Stimulated activated naive CD4-positive, alpha-beta T cell treated with Interleukin-2 at 50 U/mL for 16 hours (primary cell): ENCODE measurements at places on chromosomes 11 and 22.

GRCh38 chr11:60869451-60869825 is 2.1 kb downstream of the ZP1 start:
- DNase-seq, result no peak

DNA sequence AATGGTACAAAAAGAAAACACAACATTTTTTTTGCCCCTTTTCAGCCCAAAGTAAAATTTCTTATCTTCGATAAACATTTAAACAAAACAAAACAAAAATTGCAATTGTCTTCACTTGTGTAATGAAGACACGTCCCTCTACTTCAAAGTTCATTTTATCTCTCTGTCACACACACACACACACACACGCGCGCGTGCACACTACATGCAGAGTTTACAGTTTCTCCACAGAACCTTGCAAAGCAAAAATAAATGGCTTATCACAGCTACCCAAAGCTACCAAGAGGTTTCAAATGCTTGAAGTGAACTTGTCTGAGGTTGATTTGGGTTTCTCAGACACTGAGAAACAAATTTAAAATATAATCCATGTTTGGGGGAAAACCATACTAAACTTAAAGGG is 72.3 kb downstream of the ETS1 start:
- DNase-seq, result no peak

DNA sequence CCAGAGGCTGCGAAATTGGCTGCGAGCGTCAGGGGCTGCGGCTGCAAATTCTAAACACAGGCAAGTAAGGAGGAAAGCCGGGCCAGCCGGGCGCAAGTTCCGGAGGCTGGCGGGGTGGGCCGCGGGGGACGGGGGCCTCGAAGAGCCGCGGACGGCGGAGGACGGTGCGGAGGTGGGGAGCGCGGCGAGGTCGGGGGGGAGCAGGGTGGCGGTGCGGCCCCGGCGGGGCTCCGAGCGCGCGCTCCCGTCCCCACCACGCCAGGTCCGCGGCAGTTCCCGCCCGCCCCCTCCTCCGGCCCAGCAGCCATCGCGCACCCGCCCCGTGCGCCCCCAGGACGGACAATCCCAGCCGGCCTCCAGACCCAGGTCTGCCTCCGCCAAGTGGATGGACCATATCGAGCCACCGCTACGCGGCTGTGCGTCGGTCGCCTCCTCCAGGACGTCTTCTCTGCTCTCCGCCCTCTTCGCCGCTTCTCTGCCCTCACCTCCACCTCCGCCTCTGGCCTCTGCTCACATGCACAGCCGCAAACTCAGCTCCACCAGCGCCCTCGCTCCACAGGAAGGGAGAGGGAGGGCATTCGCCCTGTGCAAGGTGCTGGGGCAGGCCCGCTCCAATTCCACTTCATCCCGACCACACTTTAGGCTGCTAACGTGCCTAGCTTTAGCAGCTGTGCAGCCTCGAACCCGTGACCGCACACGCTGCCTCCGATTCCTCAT is 7.2 kb downstream of the ELFN2 start:
- peak; percentile 22 for DNase-seq

DNA sequence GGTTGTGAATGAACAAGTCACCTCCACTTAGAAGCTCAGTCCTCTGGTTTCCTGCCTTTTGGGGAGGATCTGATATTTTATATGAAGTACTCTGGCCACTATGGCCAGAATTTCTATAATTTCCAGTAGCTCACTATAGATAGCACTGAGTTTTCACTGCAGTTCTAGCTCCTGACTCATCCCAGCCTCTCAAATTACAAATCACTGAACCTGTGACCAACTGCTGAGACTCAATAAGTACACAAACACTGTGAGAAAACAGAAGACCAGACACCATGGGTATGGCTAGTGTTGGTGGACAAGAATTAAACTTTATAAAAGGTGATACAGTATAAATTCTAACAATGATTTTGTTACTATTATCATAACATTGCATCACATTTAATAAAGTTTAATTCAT is 47.1 kb upstream of the UCP3 start:
- DNase-seq, result no peak

DNA sequence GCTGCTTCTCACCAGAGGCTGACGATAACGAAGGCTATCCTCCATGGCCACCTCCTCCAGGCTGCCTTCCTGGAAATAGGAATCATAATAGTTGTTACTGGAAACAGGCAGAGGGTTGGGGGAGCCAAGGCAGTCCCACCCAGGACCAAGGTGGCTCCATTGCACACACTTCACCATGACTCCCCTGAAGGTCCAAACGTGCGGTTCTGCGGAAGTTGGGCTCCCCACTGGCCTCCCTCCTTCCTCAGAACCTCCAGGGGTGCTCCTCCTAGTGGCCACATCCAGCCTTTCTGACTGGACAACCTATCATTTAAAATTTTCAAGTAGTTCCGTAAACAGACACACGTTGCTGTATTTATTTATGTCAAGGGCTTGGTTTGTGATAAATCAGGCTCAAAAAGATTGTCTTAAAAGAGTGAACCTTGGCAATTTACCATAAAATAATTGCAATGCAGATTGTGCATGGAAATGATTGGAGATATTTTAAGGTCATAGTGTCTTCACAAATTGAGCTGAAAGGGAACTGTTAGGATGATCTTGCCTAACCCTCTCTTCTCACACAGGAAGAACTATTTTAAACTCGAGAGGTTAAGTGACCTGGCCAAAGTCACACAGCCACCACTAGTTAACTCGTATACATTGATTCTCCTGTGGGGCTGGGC is 1.4 kb upstream of the TCN2 start:
- peak; percentile 45 for DNase-seq

- DNase-seq, result no peak
Measured at GRCh38 chr22:29772170-29772641, 5.0 kb downstream of the UQCR10 start.

- no peak for DNase-seq
Measured at GRCh38 chr22:21446128-21446826, 20.9 kb upstream of the TMEM191C start.

GRCh38 chr11:120515186-120515723 is 3.7 kb downstream of the GRIK4 start:
- DNase-seq, result no peak

GRCh38 chr22:44891791-44892190 is 118.0 kb downstream of the PHF21B start:
- no peak for DNase-seq

DNA sequence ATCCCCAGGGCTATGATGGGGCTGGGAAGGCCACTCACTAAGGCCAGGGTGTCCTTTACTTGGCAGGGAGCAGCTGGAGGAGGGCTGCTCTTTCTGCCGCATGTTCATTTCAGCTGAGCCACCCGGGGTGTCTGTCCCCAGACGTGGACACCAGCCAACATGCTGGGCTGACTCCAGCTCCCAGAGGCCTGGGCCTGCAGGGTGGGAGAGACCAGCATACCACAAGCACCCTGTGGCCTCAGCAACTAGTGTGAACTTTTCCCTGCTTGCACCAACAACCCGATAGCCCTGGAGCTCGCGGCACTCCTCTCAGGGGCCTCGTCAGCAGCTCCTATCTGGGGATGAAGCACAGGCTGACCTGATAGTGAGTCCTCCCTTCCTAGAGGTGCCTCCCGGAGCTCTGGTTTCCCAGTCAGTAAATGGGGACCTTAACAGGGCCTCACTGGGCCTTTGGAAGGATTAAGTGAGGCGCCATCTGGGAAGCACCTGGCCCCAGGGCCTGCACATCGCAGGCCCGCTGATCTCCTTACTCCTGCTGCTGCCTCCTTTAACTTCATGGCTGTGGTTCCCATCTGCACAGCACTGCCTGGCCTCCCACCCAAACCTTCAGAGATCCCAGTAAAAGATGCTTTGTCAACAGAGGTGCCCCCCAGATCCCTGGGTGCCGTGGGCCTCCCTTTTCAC is 83.4 kb downstream of the GALNT18 start:
- DNase-seq, result no peak

- no peak for DNase-seq
Measured at GRCh38 chr11:128765571-128766549, 72.0 kb downstream of the FLI1 start.

- no peak for DNase-seq
Measured at GRCh38 chr11:7967826-7968225, 2.6 kb upstream of the NLRP10 start.

GRCh38 chr22:22060200-22061084 is 77.9 kb upstream of the TOP3B start:
- DNase-seq, result peak; percentile 42

- DNase-seq, result no peak
Measured at GRCh38 chr11:60029015-60029632, 11.1 kb upstream of the OOSP2 start.

GRCh38 chr11:92697461-92698312 is 271.8 kb upstream of the MTNR1B start:
- no peak for DNase-seq

GRCh38 chr11:110196241-110196754 is 100.1 kb downstream of the RDX start:
- DNase-seq, result no peak

GRCh38 chr22:26673486-26673885 is 16.1 kb downstream of the MIAT start:
- peak; percentile 36 for DNase-seq

- DNase-seq, result no peak
Measured at GRCh38 chr22:47665151-47665550, 902.7 kb downstream of the TBC1D22A start.

DNA sequence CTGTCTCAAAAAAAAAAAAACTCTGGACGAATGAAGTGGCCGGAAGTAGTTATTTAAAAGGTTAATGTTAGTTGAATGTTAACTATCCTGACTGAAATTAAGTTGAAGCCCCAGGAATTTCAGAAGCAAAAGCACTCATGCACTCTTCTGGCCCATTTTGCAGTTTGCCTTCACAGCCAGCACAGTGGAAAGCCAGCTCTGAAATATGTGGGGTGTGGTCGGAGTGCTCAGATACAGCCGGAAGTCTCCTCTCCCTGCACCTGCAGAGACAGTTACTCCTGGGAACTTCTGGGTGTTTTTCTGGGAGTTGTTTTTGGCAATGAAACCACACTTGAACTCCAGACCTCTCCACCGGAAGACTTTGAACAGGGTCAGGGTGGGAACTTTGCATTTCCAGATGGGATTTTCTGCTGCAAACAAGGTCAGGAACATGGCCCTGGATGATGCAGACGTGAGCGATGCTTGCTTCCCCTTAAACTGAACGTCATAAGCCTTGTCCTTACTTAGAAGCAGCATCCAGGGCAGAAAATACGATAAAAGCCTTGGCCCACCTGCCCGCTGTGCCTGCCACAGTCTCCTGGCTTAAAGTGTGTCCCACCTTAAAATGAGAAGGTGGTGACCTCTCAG is 21.5 kb upstream of the CABP2 start:
- DNase-seq, result no peak

DNA sequence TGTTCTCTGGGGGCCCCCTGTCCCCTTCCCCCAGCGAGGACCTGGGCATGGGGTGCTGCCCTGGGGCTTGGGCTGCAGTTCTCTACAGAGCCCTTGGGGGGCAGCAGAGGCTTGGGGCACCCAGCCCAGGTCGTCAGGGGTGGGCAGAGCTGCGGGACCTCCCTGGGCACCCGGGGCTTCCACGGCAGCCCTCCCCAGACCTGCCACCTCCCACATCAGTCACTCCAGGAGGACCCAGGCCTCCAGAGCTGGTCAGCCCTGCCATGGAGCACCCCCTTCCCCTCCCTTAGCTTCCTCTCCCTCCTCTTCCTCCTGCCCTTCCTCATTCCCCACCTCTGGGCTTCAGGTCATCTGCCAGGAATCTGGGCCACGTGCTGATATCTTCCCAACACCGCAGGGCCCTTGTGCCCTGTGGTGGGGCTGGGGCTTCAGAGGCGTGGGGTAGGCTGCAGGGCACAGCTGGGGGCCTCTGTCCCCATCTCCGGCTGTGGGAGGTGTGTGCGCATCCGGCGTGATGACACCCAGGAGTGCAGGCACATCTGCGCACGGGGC is 5.8 kb downstream of the TSPAN4 start:
- DNase-seq, result peak; percentile 54

GRCh38 chr11:6864438-6864837 is 1.6 kb downstream of the OR10A2 start:
- no peak for DNase-seq
